Astrocyte (in vitro differentiated cells and primary cell): ENCODE measurements at places on chromosomes 12 and 14.

DNA sequence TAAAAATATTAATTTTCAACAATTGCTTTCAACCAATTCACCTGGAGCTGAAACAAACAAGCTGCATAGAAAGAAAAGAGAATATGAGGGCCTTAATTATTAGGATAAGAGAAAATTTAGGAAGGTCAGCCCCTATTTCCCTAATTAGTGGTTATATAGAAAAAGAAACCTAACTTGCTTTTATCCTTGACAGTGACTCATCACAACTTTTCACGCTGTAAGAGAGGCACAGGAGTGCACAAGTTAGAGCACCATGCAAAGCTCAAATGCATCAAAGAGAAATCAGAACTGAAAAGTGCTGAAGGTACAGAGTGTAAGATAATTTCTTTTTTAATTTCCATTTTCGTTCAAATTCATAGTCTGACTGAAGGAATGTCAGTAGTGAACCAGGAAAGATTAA is 4.7 kb downstream of the CLEC4D start:
- DNase-seq: no peak

DNA sequence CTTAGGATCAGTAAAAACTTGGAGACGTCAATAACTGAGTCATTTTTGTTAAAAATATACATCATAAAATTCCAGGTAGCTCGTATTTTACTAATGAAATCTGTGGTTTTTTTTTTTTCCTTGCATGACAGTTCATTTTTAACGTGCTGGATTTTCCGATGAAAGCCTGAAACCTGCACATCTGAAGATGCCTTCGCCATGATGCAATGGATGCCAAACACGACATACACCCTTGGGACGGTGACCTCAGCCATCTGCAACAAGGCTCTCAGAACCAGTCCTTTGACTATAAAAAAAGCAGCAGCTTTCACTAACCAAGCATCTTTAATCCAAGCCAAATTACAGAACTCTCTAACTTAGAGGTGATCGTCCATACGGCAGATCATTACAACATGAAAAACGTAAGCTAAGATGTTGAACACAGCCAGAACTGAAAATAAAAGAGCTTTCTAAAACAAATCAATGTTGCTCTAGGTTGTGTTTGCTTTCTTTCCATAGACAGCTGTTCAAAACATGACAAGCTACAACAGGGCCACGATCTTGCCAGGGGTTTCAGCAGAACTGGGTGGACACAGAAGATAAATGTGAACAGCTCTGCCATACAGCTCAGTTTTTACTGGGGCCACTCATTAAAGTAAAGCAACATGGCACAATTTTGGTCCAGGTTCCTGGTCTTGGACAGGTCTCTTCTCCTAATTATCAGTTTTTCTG is 7.8 kb downstream of the NIN start:
- DNase-seq: no peak

GRCh38 chr14:105343194-105343593 is 28.6 kb downstream of the PACS2 start:
- DNase-seq: no peak

- no peak for DNase-seq
These were observed 6.5 kb downstream of the RASAL1 start for GRCh38 chr12:113128802-113129663.

GRCh38 chr12:13805041-13805440 is 176.4 kb downstream of the GRIN2B start:
- no peak for DNase-seq

- peak; percentile 25 for DNase-seq
These were observed 13.0 kb downstream of the WASHC4 start for GRCh38 chr12:105120551-105120950.

DNA sequence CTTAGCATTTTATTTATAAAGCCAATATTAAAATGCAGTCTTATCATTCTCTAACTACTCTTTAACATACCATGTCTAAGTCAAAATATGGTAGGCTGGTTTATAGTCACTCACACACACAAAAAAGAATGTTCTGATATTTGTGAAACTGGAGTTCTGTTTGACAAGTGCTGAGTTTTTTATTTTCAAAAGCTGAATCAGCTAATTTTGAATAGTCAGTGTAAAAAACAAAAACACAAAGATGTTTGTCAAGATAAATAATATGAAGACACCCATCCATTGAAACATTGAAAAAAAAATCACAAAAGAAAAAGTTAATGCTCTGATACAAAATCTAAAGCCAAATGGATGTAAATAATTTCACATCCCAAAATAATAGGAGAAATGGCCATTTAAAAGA is 231.5 kb downstream of the MED13L start:
- DNase-seq: no peak

DNA sequence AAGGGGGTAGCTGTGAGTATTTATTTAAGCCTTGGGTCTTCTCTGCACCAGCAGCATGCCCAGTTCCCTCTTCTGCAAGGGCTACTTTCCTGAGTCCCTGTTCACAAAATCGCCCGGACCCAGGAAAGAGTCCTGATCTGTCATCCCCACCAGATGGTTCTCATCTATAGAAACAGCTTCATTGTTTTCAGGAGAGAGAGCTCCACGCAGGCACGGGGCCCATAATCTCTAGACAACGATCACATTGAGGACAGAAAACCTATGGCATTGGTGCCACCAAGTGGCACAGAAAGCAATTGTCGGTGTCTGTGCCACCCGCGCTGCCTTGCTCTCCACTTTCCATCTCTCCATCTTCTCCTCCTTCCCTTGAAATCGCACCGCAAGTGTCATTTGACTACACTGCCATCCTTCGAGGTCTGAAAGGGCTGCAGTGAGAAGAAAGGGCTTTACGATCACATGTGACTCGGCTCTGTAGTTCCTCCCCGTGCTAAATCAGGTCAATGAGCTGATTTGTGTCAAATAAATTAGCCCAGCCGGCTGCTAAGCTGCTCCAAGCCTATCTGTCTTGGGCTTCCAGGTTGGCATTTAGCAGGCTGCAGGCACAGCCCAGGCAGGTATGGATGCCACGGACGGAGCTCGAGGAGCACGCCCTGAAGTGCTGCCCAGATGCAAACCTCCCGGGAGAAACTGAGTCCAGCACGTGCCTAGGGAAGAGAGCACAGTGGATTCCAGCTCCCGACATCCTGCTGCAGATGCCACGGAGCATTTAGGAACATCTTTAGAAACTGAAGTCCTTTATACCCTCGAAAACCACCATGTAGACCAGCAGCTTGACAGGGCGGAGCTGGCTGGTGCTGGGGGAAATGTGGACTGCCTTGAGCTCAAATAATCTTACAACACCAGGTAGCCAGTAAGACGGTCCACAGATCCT is 28.8 kb downstream of the SPRING1 start:
- peak; percentile 18 for DNase-seq

DNA sequence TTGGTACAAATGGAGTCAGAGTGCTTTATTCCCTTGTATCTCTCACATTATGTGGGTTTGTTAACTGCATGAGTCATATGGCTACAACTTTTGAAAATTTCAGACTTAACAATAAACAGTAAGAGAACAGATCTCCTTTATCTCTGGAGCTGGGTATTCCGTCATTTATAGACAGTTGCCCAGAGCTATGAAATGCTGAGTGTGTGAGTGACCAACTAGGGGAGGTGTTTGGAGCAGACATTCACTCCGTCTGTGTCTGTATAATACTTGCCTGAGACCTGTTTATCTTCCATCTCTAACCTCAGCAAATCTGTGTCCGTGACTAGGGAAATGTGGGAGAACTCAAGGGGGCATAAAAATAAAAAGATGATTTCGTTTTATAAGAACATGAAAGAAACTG is 279.9 kb upstream of the FAR2 start:
- peak; percentile 97 for DNase-seq

DNA sequence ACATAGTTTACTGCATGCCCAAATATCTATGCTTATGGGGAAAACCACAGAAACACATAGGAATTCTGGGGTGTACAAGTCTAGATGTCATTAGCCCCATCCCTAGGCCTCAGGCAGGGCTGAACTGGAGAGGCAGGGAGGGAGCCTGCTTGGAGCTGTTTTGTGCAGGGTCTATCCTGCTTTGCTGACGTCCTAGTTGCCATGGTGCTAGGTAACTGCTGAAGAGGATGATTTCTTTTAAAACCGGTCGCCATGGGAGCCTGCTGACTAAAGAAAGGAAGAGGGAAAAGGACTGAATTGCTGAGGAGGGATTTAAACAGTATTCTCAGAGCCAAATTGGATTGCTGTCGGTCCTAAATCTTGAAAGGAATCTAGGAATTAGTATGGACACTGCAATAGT is 10.7 kb downstream of the GPR19 start:
- no peak for DNase-seq

GRCh38 chr12:64747695-64748094 is 11.5 kb downstream of the GNS start:
- DNase-seq: no peak

DNA sequence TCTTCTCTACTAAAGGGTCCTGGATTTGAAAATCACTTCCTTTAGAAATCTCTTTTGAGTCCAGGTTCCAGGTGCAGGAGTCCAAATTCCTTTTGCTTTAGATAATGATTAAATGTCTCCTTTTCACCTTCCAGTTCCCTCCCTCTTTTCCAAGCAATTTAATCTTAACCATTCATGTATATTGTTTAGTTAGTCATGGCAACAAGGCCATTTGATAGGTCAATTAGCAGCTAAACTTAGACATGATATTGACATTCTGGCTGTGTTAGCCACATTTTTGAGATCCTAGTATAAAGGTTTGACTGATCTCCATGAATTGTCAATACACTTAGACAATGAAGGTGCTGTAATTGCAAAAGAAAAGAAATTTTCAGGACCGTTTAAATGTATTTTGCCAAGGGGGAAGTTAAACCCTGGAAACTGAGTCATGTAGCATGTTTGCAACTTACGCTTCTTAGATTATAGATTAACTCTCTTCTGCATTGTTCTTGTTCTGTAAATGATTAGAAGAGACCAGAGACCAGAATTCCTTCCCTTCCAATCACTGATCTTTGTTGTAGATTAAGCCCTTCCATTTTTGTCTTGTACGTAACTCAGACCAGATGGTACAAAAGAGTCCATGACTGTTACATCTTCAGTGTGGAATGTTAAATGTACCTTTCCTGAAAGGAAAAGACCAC is 12.4 kb upstream of the C12orf75 start:
- DNase-seq: peak; percentile 82

- no peak for DNase-seq
These were observed 21.8 kb upstream of the PLEKHA5 start for GRCh38 chr12:19107750-19108149.

DNA sequence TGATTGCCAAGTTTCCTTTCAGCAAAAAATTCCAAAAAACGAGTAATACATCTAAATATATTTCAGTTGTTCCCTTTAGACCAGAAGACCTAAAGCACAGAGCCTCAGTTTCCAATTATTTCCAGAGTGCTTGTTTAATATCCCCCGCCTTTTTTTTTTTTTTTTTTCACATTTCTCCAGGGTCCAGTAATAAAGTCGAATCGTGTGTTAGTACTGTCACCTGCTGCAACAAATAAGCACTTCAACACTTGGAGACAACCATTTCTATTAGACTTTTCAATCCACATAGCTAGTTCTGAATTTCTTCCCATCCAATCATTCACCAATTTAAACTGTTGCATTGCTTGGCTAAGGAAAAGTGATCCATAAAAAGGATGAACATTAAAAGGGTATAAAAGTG is 13.6 kb downstream of the PDE6H start:
- no peak for DNase-seq

DNA sequence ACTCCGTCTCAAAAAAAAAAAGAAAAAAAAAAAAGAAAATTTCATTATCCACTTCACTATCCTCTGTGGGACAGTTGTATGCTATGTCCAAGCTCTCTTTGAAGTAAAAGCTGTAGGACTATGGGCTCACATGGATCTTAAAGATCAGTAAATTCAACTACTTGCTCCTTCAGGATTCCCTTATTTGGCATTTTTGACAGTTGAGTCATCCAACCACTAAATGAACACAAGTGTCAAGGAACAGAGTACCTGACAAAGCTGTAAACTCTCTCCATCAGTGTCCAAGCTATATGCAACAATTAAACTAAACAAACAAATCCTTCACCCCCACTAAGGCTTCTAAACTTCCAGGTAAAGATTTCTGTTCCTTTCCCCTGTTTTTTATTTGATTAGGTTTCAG is 177.0 kb downstream of the CEP128 start:
- peak; percentile 27 for DNase-seq
